ENCODE measurements at places on chromosomes 2 and 18.
A peak's percentile ranks its signal among the peaks of the same experiment; 100 is the strongest.

DNA sequence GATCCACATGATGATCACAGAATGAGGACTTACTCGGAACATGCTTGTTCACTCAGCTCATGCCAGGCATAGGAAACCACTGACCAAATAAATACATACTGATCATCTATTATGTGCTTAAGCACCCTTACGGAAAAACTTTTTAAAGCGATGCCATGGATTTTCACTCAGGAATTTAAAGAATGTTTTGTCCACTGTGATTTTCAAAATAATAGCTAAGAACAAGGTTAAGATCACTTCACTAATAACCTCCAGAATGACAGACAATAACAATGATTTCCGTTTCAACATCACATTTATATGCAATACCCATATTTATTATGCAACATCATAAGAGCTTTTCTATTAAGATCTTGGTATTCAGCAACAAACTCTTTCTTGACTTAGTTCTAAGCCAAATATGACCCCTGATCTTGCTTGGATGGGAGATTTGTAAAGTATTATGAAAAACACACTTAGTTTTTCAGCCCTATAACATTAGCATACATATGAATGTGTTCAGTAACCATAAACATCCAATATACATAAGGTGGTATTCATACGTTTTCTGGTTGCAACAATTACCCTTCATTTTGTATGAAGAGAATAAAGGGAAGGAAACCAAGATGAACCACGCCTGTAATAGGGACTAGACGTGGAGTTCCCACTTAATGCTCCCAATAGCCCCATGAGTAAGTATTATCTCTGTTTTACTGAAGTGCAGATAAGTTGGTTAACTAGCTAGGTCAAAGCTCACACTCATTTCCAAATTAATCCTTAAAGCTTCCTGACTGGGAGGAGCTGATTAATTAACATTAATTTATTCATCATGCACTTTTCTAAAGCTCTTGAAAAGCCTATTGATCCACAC lies 1.9 kb downstream of the CD302 start:
- no peak for DNase-seq

DNA sequence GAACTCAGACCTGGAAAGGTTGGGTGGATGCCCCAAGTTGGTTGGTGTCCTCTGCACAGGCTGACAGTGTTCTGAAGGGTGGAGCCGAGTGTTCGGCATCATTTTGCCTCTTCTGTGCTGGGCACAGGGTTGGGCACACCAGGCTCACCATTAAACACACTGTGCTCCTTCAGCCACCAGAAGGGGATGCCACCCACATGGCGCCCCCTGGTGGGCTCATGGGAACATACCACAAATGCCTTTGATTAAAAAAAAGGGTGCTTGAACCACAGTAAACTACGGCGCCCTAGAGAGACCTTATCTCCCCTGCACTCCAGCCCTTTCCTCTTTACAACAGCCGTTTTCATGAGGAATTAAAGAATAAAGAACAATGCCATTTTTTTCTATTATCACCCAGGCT lies 89.4 kb downstream of the CELF4 start:
- no peak for DNase-seq

- no peak for DNase-seq
Observed at GRCh38 chr2:102672107-102672776, 52.9 kb downstream of the SLC9A2 start.

DNA sequence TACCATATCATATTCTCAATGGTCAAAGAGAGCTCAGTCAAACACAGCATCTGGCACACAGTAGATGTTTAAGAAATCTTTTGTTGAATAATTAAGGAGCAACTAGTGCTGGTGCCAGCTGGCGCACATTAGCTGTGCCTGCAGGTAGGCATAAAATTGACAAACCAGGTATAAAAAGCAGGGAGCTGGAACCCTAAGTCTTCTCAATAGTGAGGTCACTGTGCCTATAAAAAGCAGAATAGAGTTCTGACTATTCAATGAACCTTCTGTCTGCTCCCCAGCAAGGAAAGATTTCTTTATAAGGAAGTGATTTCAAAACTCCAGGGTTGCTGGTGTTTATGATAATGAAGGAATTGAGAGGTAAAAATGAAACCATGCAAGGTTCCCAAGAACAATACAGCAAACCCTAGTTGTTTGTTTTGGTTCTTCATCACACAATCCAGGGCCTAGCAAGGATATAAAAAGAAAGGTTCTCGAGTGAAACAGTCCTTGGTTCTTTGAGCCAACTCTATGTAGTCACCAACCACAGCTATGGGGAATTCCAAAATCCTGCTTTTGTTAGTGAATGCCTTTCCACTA lies 76.1 kb downstream of the THADA start:
- no peak for DNase-seq

- peak; percentile 78 for DNase-seq
Observed at GRCh38 chr18:62425465-62426190, 97.2 kb upstream of the ZCCHC2 start.

DNA sequence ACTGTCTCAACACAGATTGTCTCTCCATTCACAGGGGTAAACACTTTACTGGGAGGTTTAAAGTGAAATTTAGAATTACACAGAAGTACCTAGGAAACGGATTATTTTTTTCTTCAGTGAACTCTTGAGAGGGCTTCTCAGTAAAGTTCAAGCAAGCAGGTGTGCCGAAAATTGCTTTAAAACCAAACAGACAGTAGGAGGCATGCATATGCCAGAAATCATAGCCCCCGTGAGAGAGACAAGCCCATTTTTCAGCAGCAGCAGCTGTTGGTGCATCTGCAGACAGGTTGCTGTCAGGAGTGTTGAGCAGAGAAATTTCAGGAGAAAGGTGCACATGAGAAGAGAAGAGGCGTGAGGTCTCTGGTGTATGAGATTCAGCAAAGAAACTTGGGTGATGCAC lies 2115.5 kb upstream of the CELF4 start:
- no peak for DNase-seq

DNA sequence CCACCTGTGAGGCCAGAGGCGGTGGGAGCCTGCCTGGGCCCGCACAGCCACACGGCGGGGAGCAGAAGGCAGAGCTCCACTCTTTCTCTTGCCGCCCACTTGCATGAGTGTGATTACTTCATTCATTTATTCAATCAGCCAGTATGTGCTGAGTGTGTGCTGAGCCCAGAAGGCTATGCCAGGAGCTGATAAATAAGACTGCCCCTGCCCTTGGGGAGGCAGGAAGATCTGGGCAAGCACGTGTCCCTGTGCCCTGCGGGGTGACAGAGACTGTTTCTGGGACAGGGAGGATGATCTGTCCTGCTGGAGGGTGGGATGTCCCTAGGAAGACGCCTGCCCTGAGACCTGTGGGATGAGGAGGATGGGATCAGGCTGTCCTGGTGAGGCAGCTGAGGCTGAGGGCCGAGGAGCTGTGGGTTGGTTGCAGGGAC lies 250.8 kb downstream of the DYSF start:
- no peak for DNase-seq

DNA sequence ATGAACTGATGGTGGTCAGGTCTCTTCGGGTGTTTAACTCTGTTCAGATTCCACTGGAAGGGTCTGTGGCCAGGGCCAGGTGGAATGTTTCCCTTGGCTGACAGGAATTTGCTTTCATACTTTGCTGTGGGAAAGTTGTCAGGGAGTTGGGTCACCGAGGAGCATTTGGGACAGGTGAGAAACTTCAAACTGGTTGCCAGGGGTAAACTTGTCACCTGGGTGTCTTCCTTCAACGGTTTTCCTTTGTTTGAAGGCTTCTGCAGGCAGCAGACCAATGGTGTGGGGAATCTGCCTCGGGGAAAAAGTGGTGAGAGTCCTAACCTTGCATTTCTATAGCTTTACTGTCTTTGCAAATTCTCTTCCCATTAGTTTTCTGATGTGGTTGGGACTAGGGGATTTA lies 92.2 kb downstream of the TGFA start:
- DNase-seq = no peak

GRCh38 chr2:137050949-137051348 lies 285.6 kb downstream of the THSD7B start:
- DNase-seq = no peak

- DNase-seq = peak; percentile 36
Observed at GRCh38 chr2:191675807-191676721, 1.9 kb upstream of the NABP1 start.

GRCh38 chr2:213261715-213262114 lies 22.5 kb upstream of the SPAG16 start:
- DNase-seq = no peak

GRCh38 chr18:26546875-26547645 lies 1.3 kb downstream of the KCTD1 start:
- peak; percentile 22 for DNase-seq

GRCh38 chr2:1591978-1592907 lies 152.1 kb downstream of the PXDN start:
- peak; percentile 87 for DNase-seq

GRCh38 chr2:3189076-3189591 lies 188.5 kb downstream of the EIPR1 start:
- no peak for DNase-seq

DNA sequence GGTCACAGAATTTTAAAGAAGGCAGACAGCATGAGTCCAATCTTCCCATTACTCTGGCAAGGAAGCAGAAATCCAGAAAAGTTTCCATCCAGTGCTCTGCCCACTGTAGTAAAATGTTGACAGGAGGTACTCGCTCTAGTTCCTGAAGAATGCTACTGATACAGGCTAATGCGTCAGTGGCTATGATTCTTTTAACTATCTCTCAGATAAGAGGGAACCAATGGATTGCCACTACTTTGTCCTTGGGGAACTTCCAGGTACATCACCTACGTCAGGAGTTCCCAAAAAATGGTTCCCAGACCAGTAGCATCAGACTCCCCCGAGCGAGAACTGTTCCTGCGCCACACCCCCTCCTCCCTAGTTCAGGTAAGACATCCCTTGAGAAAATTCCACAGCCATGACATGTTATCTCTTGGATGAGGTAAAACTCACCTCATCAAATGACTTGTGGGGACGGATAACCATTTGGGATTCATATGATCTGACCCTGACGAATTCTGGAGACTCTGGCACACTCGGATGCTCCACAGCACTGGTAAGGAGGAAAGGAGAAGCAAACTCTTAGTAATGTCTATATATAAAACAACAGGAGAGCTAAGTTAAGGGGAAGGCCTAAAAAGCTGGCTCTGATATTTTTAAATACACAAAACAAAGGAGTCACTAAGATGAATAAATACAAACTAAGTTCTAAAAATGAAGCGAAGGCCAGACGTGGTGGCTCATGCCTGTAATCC lies 16.5 kb downstream of the STARD7 start:
- no peak for DNase-seq

DNA sequence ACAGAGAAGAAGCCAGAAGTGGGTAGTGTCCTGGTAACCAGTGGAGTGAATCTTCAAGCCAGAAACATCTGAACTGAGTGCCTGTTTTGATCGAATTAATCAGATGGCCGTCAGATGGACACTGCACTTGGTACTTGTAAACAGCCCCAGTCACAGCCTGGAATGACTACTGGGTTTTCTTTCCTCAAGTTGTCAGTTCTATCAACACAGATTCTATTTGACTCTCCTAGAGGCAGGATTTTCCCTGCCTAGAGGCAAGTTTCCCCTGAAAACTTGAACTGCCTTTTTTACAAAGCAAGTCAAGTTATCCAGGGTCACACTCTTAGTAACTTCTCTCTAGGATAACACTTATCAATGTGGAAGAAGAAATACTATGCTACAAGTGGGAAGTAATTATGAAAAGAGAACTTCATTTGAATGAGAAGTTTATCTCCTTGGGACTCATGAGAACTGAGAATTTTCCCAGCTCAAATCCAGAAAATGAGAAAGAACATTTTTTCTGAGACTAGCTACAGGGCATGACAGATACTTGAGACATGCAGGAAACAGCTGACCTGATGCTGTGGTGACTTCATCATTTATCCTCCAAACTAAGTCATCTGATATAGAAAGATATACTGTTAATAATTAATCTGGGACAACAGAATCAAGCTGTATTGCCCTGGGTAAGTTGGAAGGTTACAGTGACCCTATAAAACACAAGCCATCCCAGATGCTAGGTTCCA lies 36.0 kb downstream of the SULT1C2 start:
- no peak for DNase-seq

GRCh38 chr2:217216982-217217381 lies 357.1 kb upstream of the TNP1 start:
- DNase-seq = no peak

DNA sequence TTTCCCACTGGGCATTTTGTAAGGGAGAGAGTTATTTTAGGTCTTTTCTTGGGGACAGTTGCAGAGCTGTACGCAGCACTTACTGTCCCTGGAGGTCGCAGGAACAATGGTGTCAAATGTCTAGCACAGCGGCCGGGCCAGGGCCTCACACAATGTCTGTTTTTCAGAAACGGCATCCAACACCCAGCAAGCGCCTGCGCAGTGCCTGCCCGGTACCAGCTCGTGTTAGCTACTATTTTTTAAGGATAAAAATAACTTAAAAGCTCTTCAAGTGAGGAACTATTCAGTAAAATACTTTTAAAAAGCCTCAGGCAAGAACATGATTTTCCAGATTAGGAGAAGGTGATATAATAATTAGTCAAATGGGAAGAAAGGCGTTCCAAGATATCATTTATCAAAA lies 90.0 kb downstream of the MBP start:
- DNase-seq = no peak

GRCh38 chr18:12515550-12515949 lies 107.8 kb downstream of the PRELID3A start:
- DNase-seq = no peak

GRCh38 chr2:148416248-148416647 lies 228.3 kb upstream of the EPC2 start:
- no peak for DNase-seq

DNA sequence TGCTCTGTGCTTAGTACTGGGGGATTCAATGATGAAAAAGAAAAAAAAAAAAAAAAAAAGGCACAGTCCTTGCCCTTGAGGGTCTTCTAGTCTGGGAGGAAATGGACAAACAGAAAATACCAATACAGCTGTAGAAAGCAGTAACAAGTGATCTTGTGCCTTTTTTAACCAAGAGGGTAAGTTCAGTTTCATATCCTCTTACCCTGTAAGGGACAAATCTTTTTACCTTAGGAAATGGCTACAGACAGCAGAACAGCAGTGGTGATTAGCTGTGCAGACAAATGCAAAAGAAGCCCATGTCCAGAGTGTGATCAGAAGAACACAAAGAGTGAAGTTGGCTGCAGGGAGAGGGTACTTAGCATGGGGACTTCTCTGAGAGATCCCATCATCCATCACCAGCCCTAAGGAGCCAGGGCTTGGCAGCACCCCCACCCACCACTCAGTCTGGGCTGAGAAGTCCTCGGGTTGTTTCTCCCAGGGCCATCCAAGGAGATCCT lies 102.9 kb downstream of the ALPK2 start:
- DNase-seq = no peak

Data from left cardiac atrium (tissue), 4 donors.